Tongue (tissue), 3 donors: ENCODE measurements at places on chromosomes 7 and 10.

GRCh38 chr7:85483177-85483576 lies 296.3 kb upstream of the SEMA3D start:
- DNase-seq = peak; percentile 77

- DNase-seq = no peak
Measured at GRCh38 chr7:66699998-66700397, 40.5 kb upstream of the RABGEF1 start.

- DNase-seq = no peak
Measured at GRCh38 chr10:80122746-80123145, 9.8 kb upstream of the PLAC9 start.

DNA sequence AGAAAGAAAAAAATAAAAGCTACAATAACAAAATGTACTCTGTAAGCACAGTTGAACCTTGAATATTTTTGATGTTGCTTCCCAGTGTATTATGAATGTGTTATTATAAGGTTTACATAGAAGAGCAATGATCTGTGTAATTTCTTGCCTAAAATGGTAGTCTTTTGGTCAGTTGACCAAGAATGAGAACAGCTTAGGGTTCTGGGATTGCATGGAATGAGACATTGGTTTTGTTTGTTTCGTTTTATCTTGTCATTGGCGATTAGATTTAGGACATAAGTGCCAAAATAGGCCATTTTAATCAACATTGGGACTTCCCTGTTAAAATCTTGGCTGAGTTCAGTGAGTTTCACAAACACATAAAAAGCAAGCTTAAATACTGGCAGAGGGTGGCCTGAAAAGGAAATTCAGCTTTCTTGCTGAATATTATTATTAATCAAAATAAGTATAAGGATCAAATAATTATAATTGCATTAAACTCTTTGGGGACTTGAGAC lies 49.1 kb upstream of the GLCCI1 start:
- DNase-seq = no peak

- DNase-seq = peak; percentile 70
Measured at GRCh38 chr10:50326757-50327701, 75.7 kb upstream of the ASAH2 start.

DNA sequence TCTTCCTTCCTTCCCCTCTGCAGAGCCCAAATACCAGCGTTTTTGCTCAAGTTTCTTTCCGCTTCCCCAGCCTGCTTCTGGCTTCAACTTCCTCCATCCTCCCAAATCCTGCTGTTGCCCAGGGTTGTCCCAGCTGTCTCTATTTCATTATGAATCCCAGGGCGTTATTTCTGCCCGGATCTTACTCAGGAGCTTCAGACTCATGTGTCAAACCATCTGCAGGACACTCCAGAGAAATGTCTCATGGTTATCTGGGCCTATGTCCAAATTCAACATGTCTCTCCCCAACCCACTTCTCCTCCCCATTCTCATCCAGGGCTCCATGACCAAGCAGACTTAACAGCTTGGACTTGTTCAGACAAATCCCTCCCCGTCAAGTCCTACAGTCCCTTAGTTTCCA lies 15.6 kb downstream of the ARHGAP22 start:
- peak; percentile 66 for DNase-seq

DNA sequence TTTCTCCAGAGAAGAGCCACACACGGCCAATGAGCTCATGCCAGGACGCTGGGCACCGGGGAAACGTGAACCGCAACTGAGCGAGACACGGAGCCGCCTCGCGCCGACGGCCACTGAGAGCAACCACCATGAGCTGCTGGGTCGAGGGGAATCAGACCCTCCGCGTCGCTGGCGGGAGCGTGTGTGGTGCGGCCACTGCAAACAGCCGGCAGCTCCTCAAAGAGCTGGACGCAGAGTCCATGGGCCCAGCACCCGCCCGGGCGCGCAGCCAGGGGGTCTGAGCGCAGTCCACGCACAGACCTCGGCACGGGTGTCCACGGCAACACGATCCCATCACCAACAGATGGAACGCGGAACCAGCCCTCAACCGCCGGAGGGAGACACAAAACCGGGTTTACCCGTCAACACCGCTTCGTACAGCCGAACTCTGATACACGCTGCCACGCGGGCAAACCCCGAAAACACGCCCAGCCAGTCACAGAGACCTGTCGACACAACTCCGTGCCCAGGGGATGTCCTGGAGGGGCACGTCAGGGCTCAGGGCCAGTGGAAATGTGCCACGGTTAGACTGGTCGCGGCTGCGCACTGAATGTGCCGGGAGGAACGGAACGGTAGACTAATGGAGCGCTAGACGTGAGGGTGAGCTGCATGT lies 147.1 kb downstream of the ELFN1 start:
- no peak for DNase-seq

DNA sequence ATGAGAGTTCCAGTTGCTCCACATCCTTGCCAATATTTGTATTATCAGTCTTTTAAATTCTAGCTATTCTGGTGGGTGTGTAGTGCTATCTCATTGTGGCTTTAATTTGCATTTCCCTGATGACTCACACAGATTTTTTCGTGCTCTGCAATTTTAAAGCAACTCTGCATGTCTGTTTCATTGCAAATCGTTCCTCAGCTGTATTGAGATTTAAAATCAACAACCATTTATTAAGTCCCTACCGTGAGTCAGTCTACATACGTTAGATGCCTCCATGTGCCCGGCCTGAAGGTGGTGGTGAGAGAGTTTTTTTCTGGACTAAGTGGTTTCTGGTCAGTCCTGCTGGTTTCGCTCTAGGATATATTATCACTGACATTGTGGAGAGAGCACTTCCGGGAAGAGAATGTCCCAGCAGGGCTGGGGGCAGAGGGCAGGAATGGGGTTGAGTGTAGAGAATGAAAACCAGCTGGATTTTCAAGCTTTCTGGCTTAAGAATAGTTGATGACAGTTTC lies 8.4 kb upstream of the HYCC1 start:
- DNase-seq = no peak

- DNase-seq = no peak
Measured at GRCh38 chr7:114789161-114789560, 132.7 kb upstream of the MDFIC start.

- no peak for DNase-seq
Measured at GRCh38 chr10:36380538-36380937, 738.4 kb upstream of the FZD8 start.

- DNase-seq = no peak
Measured at GRCh38 chr10:29470843-29471543, 163.8 kb downstream of the SVIL start.

GRCh38 chr10:110643035-110643652 lies 992 bp upstream of the RBM20 start:
- no peak for DNase-seq

DNA sequence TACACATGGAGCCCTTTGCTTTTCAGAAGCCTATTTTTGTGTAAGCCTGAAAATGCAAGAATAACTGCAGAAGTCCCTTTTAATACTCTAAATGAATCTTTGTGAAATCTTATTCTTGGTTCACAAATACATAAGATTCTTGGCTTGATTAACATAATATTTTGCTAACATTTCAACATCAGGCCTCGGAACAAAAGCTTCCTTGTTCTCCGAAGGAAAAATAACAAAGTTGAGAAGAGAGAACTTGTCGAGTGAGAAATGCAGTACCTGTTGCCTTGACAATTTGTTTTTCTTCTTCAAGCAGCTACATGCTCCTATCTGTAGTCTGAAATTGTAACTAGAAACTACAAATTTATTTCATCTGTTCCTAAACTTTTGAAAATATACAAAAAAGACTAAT lies 8.5 kb downstream of the NT5C2 start:
- DNase-seq = peak; percentile 35

DNA sequence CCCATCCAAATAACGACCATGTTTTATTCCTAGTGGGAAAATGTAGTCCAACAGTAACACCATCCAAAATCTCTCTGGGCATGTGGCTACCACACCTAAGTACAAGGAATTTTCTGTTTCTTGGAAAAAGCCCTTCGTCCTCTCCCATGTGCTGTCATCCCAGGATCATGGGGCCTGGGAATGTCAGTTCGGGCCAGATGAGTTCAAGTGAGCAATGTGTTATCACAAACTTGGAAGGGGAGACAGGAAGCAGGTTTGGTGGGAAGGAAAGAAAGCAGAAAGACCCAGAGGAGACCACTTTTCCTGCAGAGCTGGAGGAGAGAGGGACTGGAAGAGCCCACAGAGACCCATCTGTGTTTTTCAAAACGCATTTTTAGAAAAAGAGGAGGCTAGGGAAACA lies 110.8 kb downstream of the PLXNA4 start:
- no peak for DNase-seq

DNA sequence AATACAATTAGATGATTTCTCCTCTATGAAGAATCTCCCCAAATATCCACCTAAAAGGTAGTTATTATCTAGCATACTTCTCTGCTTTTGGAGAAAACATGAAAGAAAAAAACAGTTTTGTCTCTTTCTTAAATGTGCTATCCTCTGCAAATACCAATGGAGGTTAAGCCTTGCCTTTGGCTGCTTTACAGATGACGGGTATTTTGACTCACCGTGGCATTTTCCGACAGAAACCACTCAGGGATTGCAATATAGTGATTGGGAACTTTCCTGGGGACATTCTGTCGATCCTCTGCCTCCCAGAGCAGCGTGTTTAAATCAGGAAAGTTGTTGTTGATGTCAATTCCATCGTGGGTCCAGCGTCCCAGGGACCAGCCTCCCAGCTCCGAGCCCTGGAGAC lies 100.6 kb downstream of the GPR26 start:
- no peak for DNase-seq

DNA sequence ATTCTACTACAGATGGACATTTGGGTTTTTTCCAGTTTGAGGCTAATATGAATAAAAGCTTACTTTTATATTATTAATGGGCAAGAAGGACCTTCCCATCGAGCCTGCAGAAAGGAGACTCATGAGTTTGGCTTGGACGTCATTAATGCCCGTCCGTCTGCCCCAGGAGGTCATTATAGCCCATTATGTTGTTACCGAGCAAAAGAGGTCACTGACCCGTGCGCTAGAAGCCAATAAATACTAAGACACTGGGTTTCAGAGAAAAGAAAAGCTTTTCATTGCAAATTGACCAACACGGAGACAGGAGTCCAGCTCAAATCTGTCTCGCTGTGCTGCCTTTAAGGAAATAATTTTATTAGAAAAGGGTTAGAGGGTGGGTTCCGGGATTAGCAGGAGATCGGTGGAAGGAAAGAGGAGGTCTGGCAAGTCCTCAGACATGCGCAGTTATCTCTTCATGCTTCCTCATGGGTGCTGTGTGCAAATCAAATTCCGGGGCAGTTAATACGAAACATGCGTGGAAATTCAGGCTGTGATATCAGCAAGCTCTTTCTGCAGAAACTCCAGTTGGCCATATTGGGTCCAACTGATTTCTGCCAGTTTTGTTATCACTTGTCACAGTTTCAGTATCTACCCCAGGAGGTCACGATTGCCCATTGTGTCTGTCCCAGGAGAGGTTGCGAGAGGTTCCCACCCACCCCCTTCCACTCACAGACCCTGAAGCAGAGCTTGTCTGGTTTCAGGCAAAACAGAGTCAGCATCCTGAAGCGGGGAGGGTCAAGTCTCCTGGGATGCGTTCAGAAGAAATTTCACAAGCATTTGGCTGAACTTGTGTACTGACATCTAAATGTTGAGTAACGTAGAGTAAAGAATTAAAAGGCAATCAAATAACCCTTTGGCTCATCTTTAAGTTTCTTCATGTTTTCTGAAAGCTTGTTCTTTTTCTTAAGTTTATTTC lies 1.1 kb upstream of the GALNTL5 start:
- no peak for DNase-seq

DNA sequence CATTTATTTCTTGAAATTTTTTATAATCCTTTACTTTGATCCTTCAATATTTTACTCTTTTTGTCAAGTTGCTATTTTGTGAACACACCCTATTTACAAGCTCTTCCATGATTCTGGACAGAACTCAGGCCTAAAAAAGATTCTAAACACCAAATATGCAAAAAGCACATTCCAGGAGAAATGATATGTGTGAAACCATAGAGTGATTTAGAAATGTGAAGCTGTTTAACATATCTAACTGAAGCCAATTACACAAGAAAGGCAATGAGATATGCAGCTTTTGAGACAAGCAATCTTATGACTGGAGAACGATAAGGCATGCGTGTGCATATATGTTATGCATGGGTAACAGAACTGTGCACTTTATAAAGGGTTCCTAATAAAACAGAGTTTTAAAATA lies 243.0 kb downstream of the CACNA2D1 start:
- DNase-seq = no peak

DNA sequence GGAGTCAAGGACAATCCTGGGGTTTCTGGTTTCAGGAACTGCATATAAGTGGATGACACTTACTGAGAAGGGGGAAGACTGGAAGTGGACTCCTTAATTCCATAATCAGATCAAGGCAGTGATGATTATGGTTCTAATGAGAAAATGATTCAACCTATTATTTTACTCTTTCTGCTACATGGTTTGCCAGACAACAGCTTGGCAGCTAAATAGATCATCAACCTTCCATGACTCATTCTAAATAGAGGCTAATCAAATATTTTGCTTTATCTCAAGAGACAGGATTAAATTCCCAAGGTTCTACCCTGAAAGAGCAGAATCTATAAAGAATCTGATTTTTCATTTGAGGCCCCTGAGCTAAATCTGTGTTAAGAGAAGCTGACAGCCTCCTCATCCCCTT lies 46.3 kb downstream of the CNNM1 start:
- no peak for DNase-seq

- no peak for DNase-seq
Measured at GRCh38 chr7:55420530-55420929, 55.4 kb downstream of the LANCL2 start.

- no peak for DNase-seq
Measured at GRCh38 chr10:3476186-3476585, 303.6 kb upstream of the PITRM1 start.

- DNase-seq = peak; percentile 20
Measured at GRCh38 chr10:23291551-23292334, 52.9 kb downstream of the C10orf67 start.
